ENCODE measurements at places on chromosomes 4 and X.

GRCh38 chrX:13126775-13127174, 82.4 kb upstream of the FAM9C start:
- no peak for DNase-seq

DNA sequence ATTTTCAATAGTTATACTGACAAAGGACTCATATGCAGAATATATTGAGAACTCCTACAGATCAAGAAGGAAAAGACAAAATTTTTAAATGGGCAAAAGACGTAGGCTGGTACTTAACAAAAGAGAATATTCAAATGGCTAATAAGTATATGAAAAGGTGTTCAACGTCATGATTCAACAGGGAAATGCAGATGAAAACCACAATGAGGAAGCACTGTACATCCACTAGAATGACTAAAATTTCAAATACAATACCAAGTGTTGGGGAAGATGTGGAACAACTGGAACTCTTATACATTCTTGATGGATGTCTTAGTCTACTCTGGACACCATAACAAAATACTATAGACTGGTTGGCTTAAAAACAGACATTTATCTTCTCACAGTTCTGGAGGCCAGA, 1.3 kb upstream of the MRFAP1L1 start:
- no peak for DNase-seq

- no peak for DNase-seq
These were observed 5.5 kb upstream of the HMX1 start for GRCh38 chr4:8876982-8877779.

GRCh38 chrX:133939655-133940302, 45.6 kb downstream of the GPC3 start:
- no peak for DNase-seq

DNA sequence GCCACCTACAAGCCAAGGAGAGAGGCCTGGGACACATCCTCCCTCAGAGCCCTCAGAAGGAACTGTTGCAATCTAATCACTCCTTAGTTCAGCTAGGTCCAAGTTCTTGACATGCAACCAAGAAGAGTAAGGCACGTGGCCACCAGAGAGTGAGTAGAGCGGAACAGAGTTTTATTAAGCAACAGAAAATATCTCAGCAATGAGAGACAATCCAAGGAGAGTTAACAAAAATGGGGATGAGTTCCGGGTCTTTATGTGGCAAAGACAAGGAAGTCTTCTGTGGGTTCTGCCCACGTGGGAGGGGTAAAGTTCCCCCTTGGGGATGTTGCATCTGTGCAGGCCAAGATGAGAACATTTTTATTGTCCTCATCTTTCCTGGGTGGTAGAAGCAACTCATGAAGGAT, 38.5 kb upstream of the PROM1 start:
- DNase-seq, result no peak

DNA sequence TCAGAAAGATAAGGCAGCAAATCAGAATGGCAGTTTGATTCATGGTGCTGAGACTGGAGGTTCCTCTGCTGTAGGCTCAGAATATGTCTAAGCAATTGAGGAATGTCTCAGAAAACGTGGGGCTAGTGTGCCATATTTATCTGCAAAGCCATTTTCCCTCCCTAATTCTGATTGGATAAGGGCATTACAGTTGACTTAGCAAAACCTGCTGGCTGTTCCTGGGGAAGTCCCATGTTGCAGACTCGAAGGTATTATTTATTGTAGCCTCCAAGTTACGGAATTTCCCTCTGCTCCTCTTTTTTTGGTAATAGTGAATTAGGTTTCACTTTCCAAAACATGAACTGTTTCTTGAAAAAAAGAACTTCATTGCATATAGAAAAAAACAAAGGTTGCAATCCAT, at the start of gene CXCL10:
Gene CXCL10 (minus strand): TSS at position 109 of the 400 bp plus-strand sequence. CDS start 66 bp downstream, at position 43.
- DNase-seq, result no peak

DNA sequence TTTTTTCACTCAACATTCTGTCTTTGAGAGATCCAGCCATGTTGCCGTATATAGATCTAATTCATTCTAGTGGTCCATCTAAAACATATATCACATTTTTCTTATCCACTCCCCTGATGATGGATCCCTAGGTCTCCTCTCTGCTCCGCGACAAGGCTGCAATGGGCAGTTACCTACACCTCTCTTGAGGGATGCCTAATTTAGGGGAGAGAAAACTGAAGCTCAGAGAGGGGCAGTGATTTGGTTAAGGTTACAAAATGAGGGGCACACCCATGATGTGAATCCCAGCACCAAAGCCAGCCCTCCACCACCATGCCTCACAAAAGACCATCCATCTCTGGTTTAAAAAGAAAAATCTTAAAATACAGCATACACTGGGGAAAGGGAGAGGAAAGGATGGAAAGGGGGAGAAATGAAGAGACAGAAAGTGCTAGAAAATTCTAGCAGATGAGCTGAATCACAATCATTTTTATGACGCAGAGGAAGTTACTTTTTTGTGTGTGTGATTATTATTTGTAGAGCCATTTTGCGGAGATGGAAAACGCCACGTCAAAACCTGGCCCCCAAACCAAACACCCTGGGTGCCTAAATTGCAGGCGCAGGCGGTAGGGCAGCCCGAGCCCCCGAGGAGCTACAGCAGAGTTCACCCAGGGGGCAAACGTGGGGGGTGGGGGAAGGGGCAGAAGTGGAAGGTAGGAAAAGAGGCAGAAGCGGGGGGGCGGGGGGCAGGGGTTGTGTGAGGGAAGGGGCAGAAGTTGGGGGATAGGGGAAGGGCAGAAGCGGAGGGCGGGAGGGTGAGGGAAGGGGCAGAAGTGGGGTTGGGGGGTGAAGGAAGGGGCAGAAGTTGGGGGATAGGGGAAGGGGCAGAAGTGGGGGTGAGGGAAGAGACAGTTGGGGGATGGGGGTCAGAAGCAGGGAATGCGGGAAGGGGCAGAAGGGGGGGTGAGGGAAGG, 1.3 kb upstream of the TSPYL2 start:
- no peak for DNase-seq

GRCh38 chrX:73877687-73878086, 314.7 kb downstream of the CHIC1 start:
- no peak for DNase-seq

DNA sequence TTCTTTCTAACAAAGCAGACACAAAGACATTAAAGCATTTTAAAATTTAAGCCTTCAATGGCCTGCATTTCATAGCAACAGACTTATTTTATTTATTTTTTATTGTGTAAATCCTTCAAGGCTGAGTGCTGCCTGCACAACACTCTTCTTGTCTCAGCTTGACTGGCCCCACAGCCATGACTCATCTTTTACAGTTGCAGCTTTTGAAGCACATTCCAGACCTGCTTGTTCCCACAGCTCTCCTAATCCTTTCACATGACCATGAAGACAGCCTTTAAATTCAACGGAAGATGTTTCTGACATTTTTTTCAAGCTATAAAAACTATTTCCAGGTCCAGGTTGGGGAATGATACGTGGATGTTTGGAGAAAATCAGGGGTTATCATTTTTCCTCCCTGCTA, 276.9 kb upstream of the TACR3 start:
- DNase-seq, result no peak

GRCh38 chrX:17403189-17403691, 28.2 kb downstream of the NHS start:
- DNase-seq, result no peak

GRCh38 chr4:61877893-61878292, 677.8 kb downstream of the ADGRL3 start:
- no peak for DNase-seq

GRCh38 chr4:105490523-105490922, 16.7 kb upstream of the PPA2 start:
- DNase-seq, result no peak

- no peak for DNase-seq
These were observed 34.6 kb downstream of the BCLAF3 start for GRCh38 chrX:19956306-19956705.

DNA sequence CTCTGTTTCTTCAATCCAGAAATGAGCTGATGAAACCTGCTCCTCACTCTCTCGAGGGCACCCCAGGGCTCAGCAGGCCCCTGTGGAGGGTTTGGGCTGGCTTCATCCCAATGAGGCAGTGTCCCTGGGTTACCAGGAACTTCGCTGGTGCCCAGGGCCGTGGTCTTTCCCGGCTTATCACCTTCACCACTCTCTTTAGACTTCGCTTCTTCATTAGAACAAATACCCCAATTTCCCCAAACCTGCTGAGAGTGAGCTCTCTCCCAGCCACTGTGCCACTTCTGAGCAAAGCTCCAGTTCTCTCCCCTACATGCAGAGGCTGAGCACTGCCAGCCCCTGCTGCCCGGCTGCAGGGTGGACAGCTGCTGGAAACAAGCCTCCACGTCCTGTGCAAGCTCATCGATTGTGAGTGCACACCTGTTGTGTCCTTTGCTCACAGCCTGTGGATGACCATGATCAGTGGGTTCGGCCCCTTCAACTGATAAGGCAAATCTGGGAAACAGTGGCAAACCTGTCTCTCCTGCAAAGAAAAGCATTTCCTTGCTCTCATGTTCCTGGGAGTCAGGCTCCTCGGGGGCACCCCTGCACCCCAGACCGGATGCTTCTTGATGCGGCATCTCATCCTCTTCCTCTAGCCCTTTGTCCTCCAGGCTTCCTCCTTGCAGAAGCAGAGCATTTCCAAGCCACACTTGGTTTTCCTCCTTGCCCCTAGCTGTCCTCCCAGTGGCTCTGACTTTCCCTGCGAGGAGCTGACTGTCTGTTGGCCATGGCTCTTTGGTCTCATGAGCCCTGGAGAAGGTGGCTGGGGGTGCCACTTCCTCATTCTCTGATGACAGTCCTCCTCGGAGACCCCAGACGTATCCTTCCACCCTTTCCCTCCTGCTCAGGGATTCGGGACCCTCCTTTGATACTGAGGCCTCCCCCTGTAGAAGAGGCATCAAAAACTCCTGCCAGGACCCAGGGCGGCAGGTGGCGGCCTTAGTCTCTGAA, 28.7 kb downstream of the C4orf50 start:
- DNase-seq, result no peak

GRCh38 chrX:130529531-130529930, 127.7 kb downstream of the RBMX2 start:
- no peak for DNase-seq

- no peak for DNase-seq
These were observed 15.3 kb downstream of the GPR174 start for GRCh38 chrX:79159800-79160199.

- no peak for DNase-seq
These were observed 2153.6 kb upstream of the AGA start for GRCh38 chr4:179595671-179596410.

GRCh38 chr4:100493756-100494155, 24.1 kb downstream of the EMCN start:
- no peak for DNase-seq

- DNase-seq, result no peak
These were observed 18.2 kb downstream of the MRPL1 start for GRCh38 chr4:77880784-77881183.

GRCh38 chr4:164683040-164683439, 70.9 kb upstream of the SMIM31 start:
- no peak for DNase-seq

- no peak for DNase-seq
These were observed 254.6 kb upstream of the GK2 start for GRCh38 chr4:79662651-79663050.

DNA sequence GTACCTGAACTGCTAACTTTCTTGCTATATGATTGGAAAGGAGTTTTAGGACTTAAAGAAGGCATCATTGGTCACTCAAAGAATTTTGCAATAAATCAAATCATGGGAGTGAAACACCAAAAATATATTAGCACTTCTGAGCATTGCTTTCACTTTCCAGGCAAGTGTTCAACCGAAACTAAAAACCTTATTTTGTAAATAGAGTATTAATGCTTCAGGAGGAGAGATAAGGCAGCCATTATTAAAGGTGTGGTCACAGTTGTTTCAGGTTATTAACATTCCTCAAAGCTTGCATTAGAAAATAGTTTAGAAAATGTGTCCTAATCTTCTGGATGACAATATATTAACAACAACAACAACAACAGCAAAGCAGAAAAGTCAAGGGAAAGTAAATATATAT, 92.3 kb upstream of the TLL1 start:
- DNase-seq, result no peak

DNA sequence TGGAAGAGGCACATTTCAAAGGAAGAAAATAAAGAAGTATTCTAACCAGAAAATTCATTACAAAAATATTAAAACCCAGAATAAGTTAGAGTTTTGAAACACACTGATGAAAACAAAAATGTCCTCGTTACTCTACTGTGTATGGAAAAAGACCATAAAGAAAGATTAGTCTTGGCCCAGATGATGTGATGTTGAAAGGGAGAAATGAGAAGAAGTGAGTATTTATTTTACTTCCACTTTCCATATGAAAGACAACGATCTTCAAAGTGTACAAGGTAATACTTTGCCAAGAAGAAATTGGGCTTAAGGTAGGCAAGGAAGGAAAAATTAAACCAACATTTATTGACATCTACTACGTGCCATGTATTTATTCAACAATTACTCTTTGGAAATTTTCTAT, 48.6 kb upstream of the EMCN start:
- DNase-seq, result no peak

DNA sequence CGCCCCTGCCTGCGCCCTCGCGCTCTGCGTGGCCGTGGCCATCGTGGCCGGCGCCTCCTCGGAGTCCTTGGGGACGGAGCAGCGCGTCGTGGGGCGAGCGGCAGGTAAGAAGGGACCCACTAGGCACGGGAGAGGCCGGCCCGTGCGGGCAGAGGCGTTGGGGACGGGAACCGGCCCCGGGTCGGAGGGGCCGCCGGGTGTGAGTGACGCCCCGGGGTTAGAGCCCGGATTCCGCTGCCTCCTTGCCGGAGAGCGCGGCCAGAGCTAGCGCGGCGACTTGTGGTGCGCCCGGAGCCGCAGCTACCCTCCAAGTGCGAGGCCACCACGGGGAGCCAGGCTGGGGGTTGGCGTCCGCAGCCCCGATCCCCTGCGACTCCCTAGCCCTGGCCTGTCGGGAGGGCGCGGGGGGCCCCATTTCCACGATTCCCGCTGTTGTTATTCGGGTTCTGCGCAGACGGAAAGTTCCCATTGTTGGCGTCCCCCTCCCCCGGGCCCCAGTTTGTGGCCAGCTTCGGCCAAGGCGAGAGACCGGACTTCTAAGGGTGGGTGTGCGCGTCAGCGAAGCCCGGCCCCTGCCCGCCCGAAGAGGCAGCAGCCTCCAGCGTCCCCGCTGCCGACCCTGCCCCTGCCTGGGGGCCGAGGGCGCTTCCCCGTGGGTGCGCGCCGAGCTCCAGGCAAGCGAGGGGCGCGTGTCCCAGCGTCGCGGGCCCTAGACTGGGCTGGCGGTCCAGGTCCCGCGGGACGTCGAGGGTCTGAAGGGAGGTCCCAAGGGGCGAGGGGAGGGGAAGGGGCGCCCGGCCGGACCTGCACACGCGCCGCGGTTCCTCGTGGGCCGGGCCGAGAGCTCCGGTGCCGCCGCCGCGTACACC, 1.1 kb downstream of the FGFR3 start:
- no peak for DNase-seq

GRCh38 chr4:15652191-15652590, 3.0 kb downstream of the FBXL5 start:
- no peak for DNase-seq

Data from stimulated activated CD8-positive, alpha-beta memory T cell treated with anti-CD3 and anti-CD28 coated beads, Interleukin-7, amount 100 ng/mL, for 24 hours (primary cell).